ENCODE measurements at places on chromosomes 12 and 14.

GRCh38 chr14:54786838-54787237 is 115.8 kb downstream of the GCH1 start:
- DNase-seq: no peak

DNA sequence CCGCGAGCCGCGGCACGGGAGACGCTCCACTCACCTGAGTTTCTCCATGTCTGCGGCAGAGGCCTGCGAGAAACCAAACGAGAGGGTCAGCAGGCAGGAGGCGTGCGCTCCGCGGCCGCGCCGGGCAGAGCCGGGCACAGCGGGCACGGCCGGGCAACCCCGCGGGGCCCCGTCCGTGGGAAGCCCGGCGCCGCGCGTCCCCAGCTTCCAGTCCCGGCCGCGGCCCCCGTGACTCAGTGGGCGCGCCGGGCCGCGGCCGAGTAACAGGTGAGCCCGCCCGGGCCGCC is 19.4 kb downstream of the BEGAIN start:
- DNase-seq: no peak

DNA sequence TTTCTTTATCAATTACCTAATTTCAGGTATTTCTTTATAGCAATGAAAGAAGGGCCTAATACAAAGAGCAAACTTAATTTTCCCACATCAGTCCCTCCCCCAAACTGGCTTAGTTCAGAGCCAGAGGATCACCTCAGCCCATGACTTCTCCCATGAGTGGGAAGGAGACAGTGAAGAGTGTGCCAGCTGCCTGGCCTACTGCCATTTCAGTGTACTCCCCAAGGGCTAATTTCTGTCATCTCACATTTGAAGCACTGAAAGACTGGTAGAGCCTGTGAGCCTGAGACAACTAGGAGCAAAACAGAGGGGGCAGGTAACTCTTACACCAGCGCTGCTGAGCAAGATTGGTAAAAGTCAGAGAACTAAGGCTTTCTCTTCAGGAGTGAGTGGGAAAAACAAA is 29.1 kb upstream of the ADAM20 start:
- no peak for DNase-seq

- no peak for DNase-seq
Observed at GRCh38 chr14:21494902-21495762, 16.0 kb downstream of the METTL3 start.

DNA sequence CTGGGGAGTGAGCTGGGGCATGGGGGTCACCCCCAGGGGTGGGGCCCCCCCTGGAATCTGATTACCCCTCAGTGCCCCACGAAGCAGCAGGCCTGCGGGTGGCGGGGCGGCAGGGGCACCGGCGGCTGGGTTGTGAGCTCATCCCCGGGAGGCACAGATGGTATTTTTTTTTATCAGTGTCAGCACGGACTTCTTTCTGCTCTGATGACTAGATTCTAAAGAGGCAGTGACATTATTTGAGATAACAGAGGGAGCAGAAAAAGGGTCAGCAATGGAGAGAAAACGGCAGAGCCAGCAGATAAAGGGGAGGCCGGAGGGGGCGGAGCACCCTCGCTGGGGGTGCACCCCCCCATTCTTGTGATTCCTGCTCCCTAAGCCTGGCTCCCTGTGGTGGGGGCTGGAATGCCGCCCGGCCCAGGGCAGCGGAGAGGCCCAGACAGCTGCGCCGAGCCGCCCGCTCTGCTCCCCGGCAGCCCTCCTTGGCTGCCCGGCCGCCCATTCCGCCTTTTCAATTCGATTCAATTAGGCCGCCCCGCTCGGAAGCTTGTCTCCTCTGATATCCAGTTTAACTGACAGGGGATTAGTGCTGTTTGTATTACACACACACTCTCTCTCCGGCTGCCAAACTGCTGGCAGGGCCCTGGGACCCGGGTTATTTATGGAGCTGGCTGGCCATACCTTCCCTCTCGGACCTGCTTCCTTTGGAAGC is 32.9 kb downstream of the MVK start:
- no peak for DNase-seq

- DNase-seq: peak; percentile 61
Observed at GRCh38 chr12:10392394-10392930, 2.6 kb upstream of the KLRK1 start.

GRCh38 chr14:69374235-69374634 is 23.9 kb downstream of the ERH start:
- DNase-seq: no peak

- no peak for DNase-seq
Observed at GRCh38 chr12:83102499-83102898, 415.8 kb downstream of the TMTC2 start.

DNA sequence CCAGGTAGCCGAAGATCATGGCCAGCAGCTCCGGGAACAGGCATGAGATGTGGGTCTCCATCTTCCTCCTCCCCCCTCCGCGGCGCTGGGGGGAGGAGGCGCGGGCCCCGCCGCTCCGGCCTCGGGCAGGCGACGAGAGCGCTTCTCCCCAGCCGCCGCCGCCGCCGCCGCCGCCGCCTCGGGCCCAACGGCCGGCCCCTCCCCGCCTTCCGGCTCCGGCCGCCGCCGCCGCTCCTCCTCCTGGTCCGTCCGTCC is 448 bp downstream of the FBXL14 start:
- peak; percentile 74 for DNase-seq

GRCh38 chr12:12212769-12213168 is 54.1 kb downstream of the LRP6 start:
- DNase-seq: no peak

DNA sequence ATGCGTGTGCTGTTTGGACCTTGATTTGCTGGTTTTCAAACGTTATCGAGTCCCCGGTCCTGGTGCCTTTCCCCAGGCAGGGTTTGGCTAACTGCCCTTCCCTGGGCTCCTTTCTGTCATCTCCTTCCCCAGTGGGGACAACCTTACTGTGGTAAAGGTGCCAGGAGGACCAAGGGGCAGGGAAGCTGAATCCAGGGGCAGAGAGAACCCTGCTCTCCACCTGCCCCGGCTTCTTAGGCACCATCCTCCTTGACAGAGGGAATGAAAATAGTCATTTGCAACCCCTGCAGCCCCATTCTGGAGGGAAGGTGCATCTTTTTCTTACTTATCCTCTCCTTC is 5.0 kb downstream of the CEBPE start:
- no peak for DNase-seq

DNA sequence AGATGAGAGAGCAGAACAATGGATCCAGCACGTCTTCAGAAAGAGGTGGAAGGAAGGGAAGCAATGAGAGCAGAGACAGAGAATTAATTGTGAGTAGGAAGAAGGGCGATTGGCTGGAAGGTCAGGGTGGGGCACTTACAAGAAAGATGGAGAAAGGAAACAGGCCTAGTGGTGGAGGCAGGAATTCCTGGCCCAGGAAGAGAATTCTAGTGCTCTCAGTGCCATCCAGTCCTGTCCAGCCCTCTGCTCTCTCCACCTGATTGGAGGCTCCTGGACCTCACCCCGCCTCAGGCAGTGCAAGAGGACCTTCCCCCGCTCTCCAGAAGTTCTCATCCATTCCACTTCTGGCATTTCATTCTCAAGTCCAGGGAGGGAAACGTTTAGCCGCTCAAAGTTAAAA is 43.0 kb downstream of the NGB start:
- DNase-seq: no peak

DNA sequence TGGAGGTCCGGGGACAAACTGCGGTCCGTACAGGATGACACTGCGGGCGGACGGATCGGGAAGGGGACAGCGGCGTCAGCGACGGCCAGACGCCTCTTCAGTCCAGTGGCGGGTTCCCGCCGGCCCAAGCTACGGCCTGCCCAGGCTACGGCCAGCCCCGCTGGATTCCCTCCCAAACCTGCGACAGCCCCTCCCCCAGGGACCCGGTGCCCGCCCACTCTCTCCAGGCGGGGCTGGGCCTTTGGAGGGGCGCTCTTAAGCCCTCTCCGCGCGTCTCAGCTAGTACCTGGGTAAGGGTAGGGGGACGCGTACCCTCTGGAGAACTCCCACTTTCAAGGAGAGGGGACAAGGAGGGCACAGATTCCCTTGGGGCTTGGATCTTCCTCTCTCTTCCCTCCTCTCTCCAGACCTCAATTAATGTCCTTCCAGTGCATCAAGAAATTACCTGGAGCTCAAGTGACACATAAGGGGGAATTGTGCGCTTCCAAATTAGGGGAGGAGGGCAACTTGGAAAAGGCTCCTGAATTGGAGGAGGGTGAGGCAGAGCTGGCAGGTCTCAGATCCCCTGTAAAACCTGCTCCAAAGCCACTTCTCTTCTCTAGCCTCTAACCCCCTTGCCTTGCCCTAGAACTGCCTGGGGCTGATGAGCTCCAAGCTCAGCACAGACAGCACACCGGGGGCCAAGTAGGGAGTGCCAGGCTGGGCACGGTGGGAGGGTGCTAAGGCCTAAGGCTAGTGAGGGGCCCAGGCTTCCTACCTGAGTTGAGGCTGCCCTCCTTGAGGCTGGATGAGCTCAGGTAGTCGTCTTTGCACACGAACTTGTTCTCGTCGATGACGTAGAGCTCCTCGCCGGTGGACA is 3.1 kb downstream of the LHX5 start:
- no peak for DNase-seq

DNA sequence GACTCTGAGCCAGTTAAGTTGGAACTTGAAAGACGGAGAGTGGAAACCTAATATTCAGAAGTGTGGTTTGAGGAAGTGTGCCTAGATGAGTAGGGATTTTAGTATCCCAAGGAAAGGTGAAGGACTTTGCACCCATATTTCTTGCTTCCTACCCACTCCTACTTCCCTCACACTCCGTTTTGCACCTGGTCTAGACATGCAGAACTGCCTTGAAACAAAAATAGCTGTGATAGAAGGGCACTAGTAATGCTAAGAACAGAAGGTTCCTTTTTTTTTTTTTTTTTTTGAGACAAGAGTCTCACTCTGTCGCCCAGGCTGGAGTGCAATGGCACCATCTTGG is 732 bp upstream of the ARF3 start:
- no peak for DNase-seq

DNA sequence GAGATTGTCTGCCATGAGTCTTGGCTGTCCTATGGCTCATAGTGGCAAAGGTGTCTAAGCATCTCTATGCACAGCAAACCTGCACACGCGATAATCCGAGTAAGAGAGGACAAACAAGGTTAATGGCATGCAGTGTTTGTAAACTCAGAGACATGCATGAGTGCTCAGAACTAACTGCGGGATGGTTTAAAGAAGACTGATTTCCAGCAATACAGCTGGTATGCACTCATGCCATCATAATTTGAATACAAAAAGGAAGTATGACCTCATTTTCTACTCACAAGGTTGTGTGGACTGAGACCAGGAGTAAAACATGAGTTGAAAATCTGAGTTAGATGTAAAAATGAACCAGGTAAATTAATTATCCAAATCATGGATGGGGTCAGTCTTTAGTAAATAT is 16.6 kb upstream of the TCP11L2 start:
- no peak for DNase-seq

DNA sequence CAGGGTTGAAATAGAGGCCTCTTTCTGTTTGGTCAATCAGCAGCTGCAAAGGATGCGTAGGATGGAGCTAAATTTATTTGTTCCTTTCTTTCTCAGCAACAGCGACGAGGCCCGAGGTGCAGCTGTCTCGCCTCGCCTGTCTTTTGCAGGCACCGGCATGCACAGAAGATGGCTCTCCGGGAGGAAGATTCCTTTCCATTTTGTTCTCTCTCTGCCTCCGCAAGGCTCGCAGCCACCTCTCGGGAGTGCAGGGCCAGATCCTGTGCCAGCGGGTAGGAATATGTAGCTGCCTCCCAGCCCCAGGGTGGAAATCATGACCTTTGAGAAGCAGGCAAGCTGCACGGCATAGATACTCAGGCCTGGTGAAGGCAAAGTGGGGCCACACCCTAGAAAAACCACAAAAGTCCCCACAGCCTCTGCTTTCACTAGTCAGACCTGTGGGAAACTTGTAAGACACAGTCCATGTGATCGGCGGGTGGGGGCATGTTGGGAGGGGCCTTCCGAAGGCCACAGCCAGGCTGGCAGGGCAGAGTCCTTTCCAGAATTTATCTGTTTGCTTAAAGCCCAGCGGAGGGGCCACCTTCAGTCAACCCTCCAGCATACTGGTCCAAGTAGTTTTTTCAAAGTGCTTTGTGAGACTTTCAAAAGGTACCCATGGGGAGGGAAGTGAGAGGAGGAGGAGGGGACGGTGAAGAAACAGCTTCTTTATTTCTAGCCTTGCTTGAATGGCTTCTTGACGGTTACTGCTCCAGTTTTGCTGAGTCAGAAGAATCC is at the start of gene MAP1LC3B2:
TSS of gene MAP1LC3B2 (plus strand) at position 220 of the 774 bp plus-strand sequence. CDS start 16,562 bp downstream, outside the sequence.
- DNase-seq: peak; percentile 97

- DNase-seq: peak; percentile 21
Observed at GRCh38 chr12:5022465-5023061, 21.1 kb upstream of the KCNA5 start.

DNA sequence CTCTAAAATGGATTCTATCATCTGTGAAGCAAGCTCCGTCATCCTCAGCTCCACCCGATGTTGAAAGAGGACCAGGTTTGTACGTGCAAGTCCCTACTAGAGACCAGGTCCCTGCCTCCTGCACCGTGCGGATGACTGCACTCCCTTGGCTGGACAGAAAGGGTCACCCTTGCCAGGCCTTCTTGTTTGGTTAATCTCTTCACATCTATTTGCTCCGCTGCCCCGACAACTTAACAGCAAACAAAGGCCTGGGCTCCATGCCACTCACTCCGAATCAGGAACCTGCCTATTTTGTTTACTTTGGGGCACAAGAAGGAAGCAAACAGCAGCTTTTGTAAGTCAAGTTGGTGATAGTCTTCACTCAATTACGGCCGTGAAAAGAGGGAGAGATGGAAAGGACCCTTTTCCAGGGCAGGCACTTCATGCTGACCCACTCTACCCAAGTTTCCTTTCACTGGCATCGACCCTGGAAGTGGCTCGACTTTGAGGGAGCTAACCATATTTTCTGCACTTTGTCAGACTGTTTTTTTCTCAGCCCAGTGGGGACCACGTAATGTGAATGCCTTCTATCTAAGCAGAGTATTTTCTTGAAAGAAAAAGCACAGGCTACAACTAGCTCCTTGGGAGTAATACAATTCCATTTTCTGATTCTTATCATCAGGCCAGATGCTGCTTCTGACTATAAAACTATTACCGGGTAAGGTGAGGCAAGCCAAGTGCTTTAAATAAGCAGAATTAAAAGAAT is 202.6 kb downstream of the FOXN3 start:
- no peak for DNase-seq

DNA sequence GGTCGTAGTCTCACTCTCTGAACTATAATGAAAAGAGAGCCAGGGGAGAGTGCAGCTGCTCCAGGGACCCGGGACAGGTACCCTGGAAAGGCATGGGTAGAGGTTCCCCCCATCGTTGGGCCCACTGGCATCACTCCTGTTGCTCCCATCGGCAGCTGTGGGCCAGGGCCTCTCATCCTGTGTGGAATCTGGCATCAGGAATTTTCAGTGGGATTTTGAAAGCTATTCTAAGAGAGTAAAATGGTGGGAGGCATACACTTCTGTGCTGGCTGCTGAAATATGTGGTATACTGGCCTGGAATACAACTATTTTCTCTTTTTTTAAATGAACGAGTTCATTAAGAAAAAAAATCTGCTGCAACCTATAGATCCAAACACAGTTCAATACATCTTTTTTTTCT is 38.1 kb downstream of the EML1 start:
- DNase-seq: no peak

DNA sequence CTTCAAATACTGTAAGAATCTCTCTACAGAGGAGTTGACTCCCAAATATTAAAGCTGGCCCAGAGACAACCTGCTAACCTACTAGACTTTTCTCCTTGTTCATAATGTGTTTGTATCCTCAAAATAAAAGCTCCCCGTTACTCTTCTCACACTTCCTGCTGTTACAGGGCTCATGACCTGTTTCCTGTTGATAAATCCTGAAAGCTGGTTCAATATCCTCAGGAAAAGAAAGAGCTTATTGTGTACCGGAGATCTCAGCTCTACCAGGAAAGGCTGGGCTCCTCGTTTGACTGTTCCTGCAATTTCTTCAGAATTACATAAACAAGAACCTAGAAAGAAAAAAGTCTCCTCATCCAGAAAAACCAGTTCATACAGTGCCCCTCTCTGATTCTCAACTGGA is 30.8 kb downstream of the CLEC1A start:
- peak; percentile 34 for DNase-seq

All from inflammatory macrophage treated with lipopolysaccharide for 4 hours (primary cell).